ENCODE measurements at places on chromosomes 5 and 9.

- no peak overlapping the region for H3K27ac ChIP-seq
- no peak overlapping the region for H3K4me3 ChIP-seq
- peaks cover 39% of the 10 kb centered on the region for H3K4me1 ChIP-seq
Measured at GRCh38 chr9:37955781-37956422, 52.0 kb upstream of the SLC25A51 start.

DNA sequence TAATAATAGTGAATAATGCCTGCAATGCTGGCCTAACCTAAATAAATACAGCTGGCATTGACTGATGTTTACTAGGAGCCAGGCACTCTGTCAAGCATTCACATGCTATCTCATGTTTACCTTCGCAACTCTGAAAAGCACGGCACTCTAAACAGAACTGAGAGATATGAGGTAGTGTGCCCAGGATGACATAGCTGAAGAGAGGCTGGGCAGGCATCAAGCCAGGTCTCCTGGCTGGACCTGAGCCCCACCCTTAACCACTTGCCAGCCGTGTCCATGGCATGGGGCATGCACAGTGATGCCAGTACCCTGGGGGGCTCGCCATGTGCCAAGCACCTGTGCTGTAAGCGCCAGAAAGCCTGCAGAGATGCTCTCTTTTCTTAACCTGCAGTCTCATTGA, 119.4 kb upstream of the MVB12B start:
- H3K27me3 ChIP-seq, result peaks cover 15% of the 10 kb centered on the region
- no peaks in the 10 kb centered on the region for H3K4me1 ChIP-seq
- no peak overlapping the region for H3K27ac ChIP-seq
- H3K4me3 ChIP-seq, result no peak overlapping the region
- H3K36me3 ChIP-seq, result no peaks in the 10 kb centered on the region

DNA sequence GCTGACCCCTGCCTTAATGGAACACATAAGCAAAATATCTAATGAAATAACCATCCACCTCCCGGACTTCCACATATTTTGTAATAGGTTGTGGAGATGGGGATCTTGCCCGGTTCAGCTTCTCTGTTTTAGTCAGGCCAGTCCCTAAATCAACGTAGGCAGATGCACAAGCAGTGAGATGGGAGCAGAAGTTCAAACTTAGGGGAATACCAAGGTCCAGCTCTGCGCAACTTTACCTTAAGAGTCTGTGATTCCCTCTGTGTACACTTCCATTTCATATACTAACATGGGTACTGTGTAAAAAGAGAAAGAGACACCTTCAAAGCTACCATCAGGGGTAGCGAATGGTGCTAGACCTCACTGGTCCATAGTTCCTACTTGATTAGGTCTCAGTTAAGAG, 110.9 kb downstream of the NTRK2 start:
- H3K36me3 ChIP-seq, result no peaks in the 10 kb centered on the region
- H3K4me1 ChIP-seq, result peaks cover 6% of the 10 kb centered on the region

DNA sequence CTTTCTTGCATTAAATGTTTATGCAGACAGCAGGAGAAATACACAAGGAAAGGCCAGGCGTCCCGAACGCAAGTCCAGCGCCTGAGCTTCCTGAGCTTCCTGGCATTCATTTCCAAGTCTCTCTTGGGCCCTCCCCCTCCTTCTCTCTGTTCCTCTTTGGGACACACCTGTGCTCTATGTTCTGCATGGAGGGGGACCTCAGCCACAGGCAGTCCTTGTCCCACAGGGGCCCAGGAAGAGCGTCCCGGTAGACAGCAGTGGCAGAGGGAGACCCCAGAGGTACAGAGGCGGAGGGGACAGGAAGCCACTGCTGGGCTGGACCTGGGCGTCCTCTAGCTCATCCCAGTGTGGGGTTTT, 221.3 kb downstream of the C9orf50 start:
- peaks cover 25% of the 10 kb centered on the region for H3K27me3 ChIP-seq
- H3K4me3 ChIP-seq, result no peak overlapping the region
- no peaks in the 10 kb centered on the region for H3K36me3 ChIP-seq
- no peak overlapping the region for H3K27ac ChIP-seq

DNA sequence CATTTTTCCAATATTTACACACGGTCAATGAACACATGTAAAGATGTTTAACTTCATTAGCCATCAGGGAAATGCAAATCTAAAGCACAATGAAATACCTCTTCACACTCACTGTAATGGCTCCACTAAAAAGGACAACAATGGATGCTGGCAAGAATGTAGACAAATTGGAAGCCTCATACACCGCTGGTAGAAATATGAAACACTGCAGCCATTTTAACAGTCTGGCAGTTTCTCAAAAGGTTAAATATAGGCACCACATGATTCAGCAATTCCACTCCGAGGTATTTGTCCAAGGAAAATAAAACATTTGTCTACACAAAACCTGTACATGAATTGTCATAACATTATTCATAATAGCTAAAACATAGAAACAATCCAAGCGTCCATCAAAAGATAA, 20.0 kb downstream of the RNF145 start:
- H3K4me3 ChIP-seq, result no peak overlapping the region
- no peak overlapping the region for H3K27ac ChIP-seq
- peaks cover 44% of the 10 kb centered on the region for H3K4me1 ChIP-seq
- H3K36me3 ChIP-seq, result peaks cover 45% of the 10 kb centered on the region
- ATAC-seq, result no peak
- H3K27me3 ChIP-seq, result no peaks in the 10 kb centered on the region

DNA sequence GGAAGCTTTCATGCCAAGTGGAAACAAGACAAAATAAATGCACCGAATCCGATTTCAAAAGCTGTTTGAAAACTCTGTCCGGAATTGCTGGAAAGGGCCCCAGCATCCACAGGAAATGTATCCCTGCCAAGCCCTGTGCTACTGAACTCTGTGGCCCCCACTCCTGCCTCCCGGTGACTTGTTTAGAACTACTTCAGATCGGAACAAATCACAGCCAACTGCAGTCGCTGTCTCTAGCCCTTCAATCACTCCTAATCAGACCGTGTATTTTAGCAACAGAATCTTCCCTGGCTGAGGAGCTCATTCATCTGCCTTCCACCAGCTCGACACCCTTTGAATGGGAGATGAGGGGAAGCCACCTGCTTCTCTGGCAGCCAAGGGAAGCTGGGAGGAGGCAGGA, 94.1 kb downstream of the KCNIP1 start:
- H3K4me3 ChIP-seq, result no peak overlapping the region
- ATAC-seq, result no peak
- H3K27ac ChIP-seq, result no peak overlapping the region
- peaks cover 35% of the 10 kb centered on the region for H3K27me3 ChIP-seq
- no peaks in the 10 kb centered on the region for H3K4me1 ChIP-seq

GRCh38 chr5:59746241-59746765, 147.2 kb downstream of the PDE4D start:
- peaks cover 15% of the 10 kb centered on the region for H3K4me1 ChIP-seq
- H3K27ac ChIP-seq, result no peak overlapping the region
- no peaks in the 10 kb centered on the region for H3K36me3 ChIP-seq
- no peak for ATAC-seq

GRCh38 chr5:36056422-36056821, 10.3 kb downstream of the UGT3A2 start:
- H3K4me3 ChIP-seq, result no peak overlapping the region
- no peak overlapping the region for H3K27ac ChIP-seq
- no peaks in the 10 kb centered on the region for H3K36me3 ChIP-seq
- H3K4me1 ChIP-seq, result peaks cover 6% of the 10 kb centered on the region
- H3K27me3 ChIP-seq, result peaks cover 24% of the 10 kb centered on the region

DNA sequence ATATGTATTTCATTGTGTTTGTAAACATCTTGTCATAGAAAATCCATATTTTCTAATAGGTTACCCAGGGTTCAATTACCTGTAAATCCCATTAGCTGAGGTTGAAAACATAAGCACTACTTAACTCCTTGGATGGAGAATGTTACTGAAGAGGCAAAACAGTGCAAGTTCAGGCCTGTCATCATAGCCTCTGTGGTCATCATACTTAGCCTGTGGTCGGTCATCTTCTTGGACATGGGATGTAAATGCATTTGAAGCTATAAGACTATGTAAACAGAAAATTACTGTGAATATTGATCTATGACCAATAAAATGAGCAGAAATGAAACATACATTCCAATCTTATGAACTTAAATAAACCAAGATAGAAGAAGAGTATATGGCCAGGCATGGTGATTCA, 164.7 kb downstream of the CHSY3 start:
- H3K27ac ChIP-seq, result no peak overlapping the region
- no peaks in the 10 kb centered on the region for H3K27me3 ChIP-seq
- H3K4me1 ChIP-seq, result no peaks in the 10 kb centered on the region
- H3K4me3 ChIP-seq, result no peak overlapping the region
- ATAC-seq, result no peak

- H3K27me3 ChIP-seq, result no peaks in the 10 kb centered on the region
- H3K4me3 ChIP-seq, result no peak overlapping the region
- peaks cover 37% of the 10 kb centered on the region for H3K4me1 ChIP-seq
- H3K27ac ChIP-seq, result peak overlapping the region; percentile 97
Measured at GRCh38 chr9:99506747-99507348, 284.8 kb downstream of the SEC61B start.

- no peaks in the 10 kb centered on the region for H3K27me3 ChIP-seq
- no peak overlapping the region for H3K4me3 ChIP-seq
- no peaks in the 10 kb centered on the region for H3K36me3 ChIP-seq
Measured at GRCh38 chr9:18349530-18349929, 124.4 kb upstream of the ADAMTSL1 start.

- H3K36me3 ChIP-seq, result peaks cover 7% of the 10 kb centered on the region
- peak overlapping the region; percentile 28 for H3K4me3 ChIP-seq
- peaks cover 40% of the 10 kb centered on the region for H3K4me1 ChIP-seq
- H3K27me3 ChIP-seq, result no peaks in the 10 kb centered on the region
- peak; percentile 84 for ATAC-seq
- H3K27ac ChIP-seq, result peak overlapping the region; percentile 82
Measured at GRCh38 chr9:80156756-80157472, 585.1 kb downstream of the TLE4 start.

GRCh38 chr9:104911032-104911607, 16.8 kb downstream of the ABCA1 start:
- peaks cover 43% of the 10 kb centered on the region for H3K4me1 ChIP-seq
- H3K36me3 ChIP-seq, result no peaks in the 10 kb centered on the region
- H3K27me3 ChIP-seq, result no peaks in the 10 kb centered on the region
- no peak for ATAC-seq
- no peak overlapping the region for H3K27ac ChIP-seq

GRCh38 chr9:101620452-101620851, 25.7 kb upstream of the PPP3R2 start:
- no peak overlapping the region for H3K4me3 ChIP-seq
- H3K27me3 ChIP-seq, result no peaks in the 10 kb centered on the region
- no peak overlapping the region for H3K27ac ChIP-seq
- H3K36me3 ChIP-seq, result no peaks in the 10 kb centered on the region

- H3K27me3 ChIP-seq, result no peaks in the 10 kb centered on the region
- no peaks in the 10 kb centered on the region for H3K36me3 ChIP-seq
- no peak overlapping the region for H3K4me3 ChIP-seq
Measured at GRCh38 chr5:51625224-51625968, 242.1 kb downstream of the ISL1 start.

DNA sequence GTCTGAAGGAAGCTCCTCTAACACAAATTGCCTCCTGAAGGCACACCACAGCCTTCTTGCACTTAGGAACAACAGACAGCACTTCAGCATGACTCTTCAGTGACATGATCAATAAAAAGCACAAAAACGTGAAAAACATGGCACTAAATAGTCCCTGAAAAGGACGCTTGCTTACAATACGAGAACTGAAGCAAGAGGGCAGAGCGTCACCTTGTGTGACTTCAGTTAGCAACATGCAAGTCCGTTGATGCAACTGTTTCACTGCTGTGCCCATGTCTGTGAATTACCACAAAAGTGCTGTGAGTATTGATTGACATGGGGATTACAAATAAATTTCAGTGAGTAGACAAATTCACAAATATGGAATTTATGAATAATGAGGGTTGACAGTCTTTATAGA, 219.9 kb upstream of the GAS1 start:
- no peak overlapping the region for H3K4me3 ChIP-seq
- H3K27ac ChIP-seq, result no peak overlapping the region
- H3K27me3 ChIP-seq, result no peaks in the 10 kb centered on the region
- H3K36me3 ChIP-seq, result no peaks in the 10 kb centered on the region
- ATAC-seq, result no peak

- H3K27ac ChIP-seq, result no peak overlapping the region
- H3K36me3 ChIP-seq, result no peaks in the 10 kb centered on the region
- H3K4me1 ChIP-seq, result no peaks in the 10 kb centered on the region
- no peaks in the 10 kb centered on the region for H3K27me3 ChIP-seq
- H3K4me3 ChIP-seq, result no peak overlapping the region
Measured at GRCh38 chr9:11039006-11039405, 426.2 kb upstream of the PTPRD start.

- no peak for ATAC-seq
- H3K4me3 ChIP-seq, result no peak overlapping the region
- H3K36me3 ChIP-seq, result no peaks in the 10 kb centered on the region
- H3K27ac ChIP-seq, result no peak overlapping the region
Measured at GRCh38 chr5:129971714-129972113, 67.4 kb downstream of the CHSY3 start.

- H3K27ac ChIP-seq, result peak overlapping the region; percentile 0
- peaks cover 40% of the 10 kb centered on the region for H3K36me3 ChIP-seq
- H3K27me3 ChIP-seq, result no peaks in the 10 kb centered on the region
- ATAC-seq, result no peak
- H3K4me3 ChIP-seq, result no peak overlapping the region
Measured at GRCh38 chr5:40734986-40735385, 20.8 kb downstream of the TTC33 start.

DNA sequence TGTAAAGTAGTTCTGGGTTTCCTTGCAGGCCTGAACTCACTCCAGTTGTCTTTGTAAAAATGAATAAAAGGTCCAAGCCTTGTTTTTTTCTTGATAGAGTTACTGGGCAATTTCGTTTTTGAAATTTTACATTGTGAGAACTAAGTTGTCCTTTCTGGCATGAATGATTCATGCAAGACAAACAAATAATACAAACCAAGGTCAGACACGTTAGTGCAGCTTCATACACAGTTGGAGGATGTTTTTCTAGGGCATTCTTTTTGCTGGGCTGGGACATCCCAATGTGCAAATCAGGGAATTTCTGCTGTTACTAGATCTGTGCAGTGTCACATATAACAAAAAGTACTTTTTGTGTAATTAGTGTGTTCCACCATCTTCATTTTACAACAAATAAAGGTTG, 96.0 kb downstream of the MEGF10 start:
- peaks cover 13% of the 10 kb centered on the region for H3K27me3 ChIP-seq
- ATAC-seq, result no peak
- H3K4me1 ChIP-seq, result no peaks in the 10 kb centered on the region
- no peak overlapping the region for H3K4me3 ChIP-seq
- no peaks in the 10 kb centered on the region for H3K36me3 ChIP-seq

GRCh38 chr5:126108470-126108869, 314.7 kb upstream of the GRAMD2B start:
- no peak overlapping the region for H3K4me3 ChIP-seq
- H3K27me3 ChIP-seq, result no peaks in the 10 kb centered on the region
- no peaks in the 10 kb centered on the region for H3K4me1 ChIP-seq
- H3K36me3 ChIP-seq, result no peaks in the 10 kb centered on the region

- peak overlapping the region; percentile 82 for H3K27ac ChIP-seq
- no peaks in the 10 kb centered on the region for H3K27me3 ChIP-seq
- peak overlapping the region; percentile 54 for H3K4me3 ChIP-seq
- H3K4me1 ChIP-seq, result peaks cover 99% of the 10 kb centered on the region
Measured at GRCh38 chr5:132422720-132423437, 53.4 kb downstream of the SLC22A5 start.

GRCh38 chr5:63743096-63743798, 219.0 kb downstream of the HTR1A start:
- no peaks in the 10 kb centered on the region for H3K4me1 ChIP-seq
- H3K27me3 ChIP-seq, result no peaks in the 10 kb centered on the region
- H3K4me3 ChIP-seq, result no peak overlapping the region
- H3K36me3 ChIP-seq, result no peaks in the 10 kb centered on the region
- H3K27ac ChIP-seq, result no peak overlapping the region
- ATAC-seq, result no peak
